Activated CD4-positive, alpha-beta T cell treated with anti-CD3 and anti-CD28 coated beads, Interleukin-2, amount 10 ng/mL, durations not matched to agents 7 days and 5 days (primary cell): ENCODE measurements at places on chromosomes 2 and 18.

DNA sequence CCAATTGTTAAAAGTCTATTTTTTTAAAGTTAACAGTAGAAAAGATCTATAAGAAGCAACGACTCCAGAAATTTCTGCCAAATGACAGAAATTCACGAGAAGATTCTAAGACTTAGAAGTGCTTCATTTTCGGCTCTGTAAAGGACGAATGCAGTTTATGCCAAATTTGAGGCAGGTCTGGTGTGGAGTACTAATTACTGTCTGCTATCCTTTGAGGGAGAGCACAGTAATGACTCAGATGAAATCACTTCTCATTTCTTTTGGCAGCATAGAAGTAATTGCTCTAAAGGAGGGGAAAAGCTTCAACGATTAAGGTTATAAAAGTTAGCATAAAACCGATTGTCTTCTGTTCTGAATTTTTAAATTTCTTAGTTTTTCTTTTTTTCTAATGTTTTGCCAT is 11.4 kb downstream of the G6PC2 start:
- no peak for DNase-seq

GRCh38 chr2:32652555-32653209 is 24.8 kb downstream of the TTC27 start:
- no peak for DNase-seq

DNA sequence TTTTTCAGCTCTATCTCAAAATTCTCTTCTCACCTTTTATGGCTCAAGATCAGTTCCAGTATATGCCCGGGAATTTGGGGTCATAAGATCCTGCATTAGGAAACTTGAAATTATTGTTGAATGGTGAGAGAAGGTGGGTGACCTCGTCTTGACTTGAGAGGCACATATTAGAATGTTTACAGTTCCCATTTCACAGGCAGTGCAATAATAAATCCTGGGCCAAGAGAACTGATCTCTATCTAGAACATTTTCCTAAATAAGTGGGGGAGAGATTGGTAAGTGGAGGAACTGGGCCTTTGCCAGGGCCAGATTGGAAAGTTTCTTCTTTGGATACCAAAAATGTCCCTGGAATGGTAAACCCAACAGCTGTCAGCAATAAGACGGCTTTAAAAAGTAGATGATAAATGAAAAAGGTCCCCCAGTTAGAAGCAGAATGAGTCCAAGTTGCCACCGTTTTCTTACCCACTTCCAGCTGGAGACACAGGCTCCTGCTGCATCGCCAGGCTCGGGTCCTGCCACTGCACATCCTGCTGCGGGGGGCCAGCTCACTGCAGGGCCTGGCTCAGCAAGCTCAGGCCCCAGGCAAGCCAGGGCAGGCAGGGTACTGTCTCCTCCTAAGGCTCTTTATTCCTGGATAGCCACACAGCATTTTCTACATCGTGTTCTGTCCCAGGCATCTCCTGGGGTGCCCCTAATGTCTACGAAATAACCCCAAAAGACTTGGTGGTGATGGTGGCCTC is 126.4 kb upstream of the EPAS1 start:
- no peak for DNase-seq

DNA sequence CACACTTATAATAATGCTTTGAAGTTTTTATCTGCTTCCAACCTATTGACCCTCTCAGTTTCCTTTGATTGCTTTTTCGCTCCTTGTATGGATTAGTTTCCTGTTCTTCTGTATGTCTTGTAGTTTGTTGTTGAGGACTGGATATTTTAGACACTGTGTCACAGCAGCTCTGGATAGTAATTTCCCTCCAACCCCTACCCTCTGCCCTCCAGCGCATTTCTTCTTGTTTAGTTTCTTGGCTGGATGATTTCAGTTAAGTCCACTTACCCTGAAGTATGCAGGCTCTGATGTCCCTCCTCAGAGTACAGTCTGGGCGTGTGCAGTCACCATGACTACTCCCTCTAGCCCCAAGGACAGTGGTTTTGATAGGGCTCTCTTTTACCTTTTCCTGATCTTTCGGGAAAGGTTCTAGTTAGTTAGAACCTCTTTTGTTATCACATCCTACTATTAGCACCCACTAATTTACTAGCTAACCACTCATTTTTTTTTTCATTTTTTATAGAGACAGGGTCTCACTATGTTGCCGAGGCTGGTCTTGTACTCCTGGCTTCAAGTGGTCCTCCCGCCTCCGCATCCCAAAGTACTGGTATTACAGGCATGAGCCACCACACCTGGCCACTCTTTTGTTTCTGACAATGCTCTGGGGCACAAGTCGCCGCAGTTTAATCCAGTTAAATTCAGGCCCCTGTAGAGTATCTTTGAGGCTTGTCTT is 16.3 kb upstream of the LYG1 start:
- no peak for DNase-seq

- DNase-seq = no peak
These were observed 12.6 kb downstream of the MFSD6 start for GRCh38 chr2:190420801-190421200.

GRCh38 chr2:5231287-5231686 is 460.9 kb upstream of the SOX11 start:
- no peak for DNase-seq

DNA sequence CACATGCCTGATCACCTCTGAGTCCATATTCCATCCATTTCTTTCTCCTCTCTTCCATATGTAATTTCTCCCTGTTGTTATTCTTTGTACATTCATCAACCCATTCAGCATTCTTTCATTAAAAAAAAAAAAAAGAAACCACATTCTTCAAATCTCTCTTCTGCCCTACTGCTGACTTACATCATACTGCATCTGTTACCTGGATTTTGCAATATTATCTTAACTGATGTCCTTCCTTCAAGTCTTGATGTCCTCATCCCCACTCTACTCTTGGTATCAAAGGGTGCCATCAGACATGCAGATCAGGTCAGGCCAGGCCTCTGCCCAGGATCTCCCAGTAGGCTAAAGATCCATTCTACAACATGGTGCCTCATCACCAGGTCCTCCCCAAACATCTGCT is 90.6 kb downstream of the SGPP2 start:
- no peak for DNase-seq

DNA sequence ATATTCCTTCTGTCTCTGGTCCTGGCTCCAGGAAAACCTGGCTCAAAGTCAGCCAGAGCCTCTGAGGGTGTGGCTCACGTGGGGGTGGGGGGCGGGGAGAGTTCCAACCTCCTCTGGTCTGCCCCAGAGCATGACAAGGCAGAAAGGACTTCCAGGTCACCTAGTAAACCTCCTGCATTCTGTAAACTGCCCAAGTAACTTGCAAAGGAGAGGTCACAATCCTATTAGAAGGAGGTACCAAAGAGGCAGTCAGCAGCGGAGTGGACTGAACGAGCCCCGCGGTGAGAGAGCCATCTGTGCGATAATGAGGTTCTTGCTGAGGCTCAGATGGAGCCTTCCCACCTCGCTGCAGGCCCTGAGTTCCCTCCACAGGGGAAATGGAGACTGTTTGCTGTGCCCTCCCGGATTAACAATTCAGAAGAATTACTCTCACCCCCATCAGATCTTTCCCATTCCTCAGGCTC is 58.9 kb upstream of the GATA6 start:
- DNase-seq = no peak

DNA sequence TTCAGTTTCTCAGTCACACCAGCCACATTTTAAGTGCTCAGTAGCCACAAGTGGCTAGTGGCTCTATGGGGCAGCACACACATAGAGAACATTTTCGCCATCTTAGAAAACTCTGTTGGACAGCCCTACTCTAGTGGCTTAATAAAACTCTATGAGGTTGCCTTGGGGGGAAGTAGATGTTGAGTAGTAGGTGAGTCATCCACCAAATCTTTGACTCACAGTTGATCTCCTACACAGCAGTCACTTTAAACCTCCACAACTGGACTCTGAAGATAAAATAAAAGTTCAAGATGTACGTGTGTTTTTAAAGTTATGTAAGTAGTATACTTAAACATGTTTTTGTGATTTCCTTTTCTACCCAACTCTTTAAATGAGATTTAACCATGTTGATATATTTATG is 379.0 kb downstream of the SETBP1 start:
- DNase-seq = no peak

- DNase-seq = no peak
These were observed 298.0 kb downstream of the ZNF407 start for GRCh38 chr18:74895686-74896085.
